ENCODE measurements at places on chromosomes 1 and 21.

- DNase-seq, result no peak
Measured at GRCh38 chr1:213728593-213729536, 258.9 kb upstream of the PROX1 start.

GRCh38 chr21:35716876-35717565, 343.3 kb downstream of the SETD4 start:
- no peak for DNase-seq

- no peak for DNase-seq
Measured at GRCh38 chr1:99705385-99705784, 59.5 kb downstream of the PALMD start.

DNA sequence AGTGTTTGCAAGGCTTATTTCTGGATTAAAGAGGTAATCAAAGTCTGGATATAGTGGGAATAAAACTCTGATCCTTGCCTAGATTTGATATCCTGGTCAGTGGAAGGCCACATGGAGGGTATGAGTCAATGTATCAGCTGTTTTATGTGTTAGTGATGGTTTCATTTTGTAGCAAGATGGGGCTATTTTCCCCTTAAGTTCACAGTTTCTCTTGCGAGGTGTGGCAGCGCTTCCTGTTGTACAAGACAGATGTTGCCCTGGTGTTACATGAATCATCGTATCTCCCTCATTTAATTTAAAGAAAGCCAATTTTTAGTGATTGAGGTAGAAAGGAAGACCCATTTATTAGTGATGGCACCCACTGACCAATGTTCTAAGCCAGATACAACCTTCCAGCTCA, 220.2 kb downstream of the DUSP10 start:
- DNase-seq, result no peak

DNA sequence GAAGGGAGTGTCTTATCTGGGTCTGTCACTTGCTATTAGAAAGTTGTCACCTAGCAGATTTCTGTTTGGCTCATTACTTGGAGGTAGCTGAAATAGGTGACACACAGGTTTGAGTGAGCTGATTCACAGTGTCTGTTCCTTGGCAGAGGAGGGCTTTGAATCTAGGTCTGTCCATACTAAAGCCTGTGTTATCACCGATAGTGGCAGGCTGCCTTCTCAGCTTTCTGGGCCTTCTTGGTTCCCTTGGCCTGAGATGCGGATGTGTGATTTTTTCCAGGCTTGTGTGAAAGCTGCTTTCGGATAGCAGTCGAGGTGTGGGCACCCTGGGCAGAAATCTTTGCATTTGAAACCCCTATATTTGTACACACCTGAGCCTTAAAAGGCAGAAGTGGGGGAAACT, 73.9 kb downstream of the ACTL8 start:
- DNase-seq, result no peak

DNA sequence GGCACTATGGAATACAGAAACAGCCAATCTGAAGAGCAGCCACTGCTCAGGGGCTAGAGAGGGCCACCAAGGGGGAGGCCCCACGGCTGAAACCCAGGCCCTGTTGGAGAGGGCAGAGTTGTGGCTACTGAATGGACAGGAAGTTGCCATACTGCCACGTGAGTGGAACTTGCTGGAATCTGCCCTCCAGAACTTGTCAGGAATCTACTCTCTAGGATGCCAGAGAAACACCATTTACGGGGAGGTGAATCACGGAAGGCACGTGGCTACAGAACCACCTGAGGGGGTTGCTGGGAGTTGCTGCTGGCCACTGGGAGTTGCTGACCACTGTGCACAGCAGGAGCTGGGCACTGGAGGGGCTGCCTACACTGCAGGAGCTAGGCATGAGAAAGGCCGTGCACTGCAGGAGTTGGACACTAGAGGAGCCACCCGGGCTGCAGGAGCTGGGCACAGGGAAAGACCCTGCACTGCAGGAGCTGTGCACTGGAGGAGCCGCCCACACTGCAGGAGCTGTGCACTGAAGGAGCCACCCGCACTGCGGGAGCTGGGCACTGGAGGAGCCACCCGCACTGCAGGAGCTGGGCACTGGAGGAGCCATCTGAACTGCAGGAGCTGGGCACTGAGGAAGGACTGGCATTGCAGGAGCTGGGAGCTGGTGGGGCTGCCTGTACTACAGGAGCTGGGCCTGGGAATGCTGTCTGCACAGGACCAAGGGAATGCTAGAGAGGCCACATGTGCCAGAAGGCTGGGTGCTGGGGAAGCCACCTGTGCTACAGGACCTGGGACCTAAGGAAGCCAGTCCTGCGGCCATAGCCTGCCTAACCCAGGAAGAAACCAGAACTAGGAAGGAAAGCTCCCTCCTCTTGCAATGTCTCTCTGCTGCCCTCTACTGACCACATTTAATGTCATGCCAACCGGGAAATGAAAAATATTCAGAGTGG, 343.4 kb downstream of the MATN1 start:
- DNase-seq, result peak; percentile 85

- no peak for DNase-seq
Measured at GRCh38 chr1:29698626-29699025, 462.3 kb downstream of the PTPRU start.

- DNase-seq, result no peak
Measured at GRCh38 chr1:10675813-10676212, 120.6 kb downstream of the CASZ1 start.

DNA sequence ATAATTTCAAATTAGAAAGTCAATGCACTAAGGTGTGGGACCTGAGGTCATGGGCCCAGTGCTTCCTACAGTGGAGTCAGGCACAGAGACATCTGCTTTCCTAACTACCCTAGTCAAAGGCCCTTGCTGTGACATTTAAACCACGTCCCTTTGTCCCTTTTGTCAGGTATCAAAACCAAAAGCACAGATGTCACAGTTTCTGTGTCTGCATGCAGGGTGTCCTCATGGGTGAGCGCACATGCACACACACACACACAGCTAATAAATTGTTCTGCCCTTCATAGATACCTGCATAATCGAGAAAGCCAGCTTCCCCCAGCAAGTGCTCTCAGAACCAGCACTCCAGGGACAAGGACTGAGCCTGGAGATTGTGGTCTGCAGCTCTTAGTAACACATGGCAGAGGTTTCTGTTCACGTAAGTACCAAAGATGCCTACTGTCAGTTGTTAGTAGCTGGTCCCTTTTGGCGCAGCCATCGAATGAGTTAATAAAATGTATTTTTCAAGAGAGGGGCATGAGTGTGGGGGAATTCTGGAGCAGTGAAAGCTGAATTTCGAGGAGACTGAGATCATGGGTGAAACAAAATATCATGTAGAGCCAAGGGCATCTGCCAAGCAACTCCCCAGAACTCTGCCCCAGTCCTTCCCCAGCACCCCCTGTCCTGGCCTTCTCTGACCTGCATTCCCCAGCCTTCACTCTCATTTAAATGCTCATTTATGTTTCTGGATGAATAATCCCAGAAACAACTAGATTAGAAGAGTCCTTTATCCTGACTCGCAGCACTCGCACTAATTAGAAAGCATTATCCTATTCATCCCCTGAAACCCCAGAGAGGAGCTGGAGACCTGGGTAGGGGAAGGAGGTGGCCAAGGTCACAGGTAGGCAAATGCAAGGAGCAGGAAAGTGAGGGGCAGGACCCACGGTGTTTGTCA, 25.5 kb downstream of the TNR start:
- no peak for DNase-seq

- no peak for DNase-seq
Measured at GRCh38 chr1:99326215-99326949, 62.1 kb downstream of the PLPPR4 start.

DNA sequence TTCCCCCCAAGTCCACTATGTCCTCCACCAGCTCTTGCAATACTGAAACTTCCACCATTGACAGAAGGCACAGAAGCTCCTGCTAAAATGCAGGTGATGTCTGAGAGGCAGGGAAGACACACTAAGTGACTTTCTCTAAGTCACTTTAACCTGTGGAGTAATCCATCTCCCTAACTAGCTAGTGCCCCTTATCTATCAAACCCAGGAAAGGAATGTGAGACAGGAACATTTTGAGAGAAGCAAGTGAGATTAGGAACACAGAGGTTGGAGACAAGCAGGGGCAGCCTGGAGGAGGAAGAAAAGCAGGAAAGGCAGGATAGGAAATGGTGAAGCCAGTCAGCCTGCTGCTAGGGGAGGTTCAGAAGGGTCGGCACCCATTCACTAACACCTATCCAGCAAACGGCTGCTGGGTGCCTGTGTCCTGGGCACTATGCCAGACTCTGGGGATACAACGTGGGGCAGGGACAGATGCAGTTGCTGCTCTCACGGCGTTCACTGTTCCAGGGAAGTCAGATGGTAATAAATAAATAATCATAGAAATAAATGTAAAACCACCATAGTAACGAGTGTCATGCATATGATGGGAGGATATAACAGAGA, 7.0 kb downstream of the GPA33 start:
- DNase-seq, result no peak

DNA sequence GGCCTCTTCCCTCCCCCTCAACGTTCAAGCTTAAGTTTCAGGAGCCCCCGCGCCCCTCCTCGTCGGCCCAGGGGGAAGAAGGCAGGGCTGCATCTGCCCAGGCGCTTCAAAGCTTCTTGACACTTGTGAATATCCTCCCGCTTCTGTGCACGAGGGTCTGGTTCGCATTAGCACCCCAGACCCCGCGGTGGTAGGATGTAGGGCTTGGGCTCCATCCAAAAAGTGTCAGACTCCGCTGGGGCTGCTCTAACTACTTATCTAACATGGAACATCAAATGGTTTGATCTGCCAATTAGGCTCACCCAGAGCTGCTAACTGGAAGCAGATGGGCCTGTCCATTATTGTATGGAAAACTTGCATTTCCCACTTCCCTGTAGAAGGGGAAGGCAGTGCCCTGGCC, 28.9 kb downstream of the TAS1R2 start:
- DNase-seq, result no peak

DNA sequence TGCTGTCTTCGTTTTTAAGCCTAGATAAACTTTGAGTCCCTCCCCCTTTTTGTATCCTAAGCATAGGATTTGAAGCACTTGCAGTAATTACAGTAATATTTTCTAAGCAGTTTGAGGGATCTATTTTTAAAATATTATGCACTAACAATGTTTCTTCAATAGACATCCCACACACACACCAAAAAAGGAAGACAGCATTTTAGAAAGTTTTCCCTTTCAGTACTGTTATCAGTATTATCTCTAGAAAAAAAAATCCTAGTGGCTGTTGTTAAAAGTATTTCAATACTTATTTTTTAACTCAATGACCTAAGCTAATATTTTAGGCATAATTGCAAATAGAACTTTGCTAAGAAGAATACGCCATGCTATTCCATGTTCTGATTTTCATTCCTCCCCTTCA, 15.1 kb downstream of the MCOLN3 start:
- DNase-seq, result no peak

GRCh38 chr1:52503706-52504105, 49.2 kb downstream of the TUT4 start:
- DNase-seq, result no peak

Data from germinal center (tissue), 1 donor.